Inflammatory macrophage treated with lipopolysaccharide for 1 hour (primary cell): ENCODE measurements at places on chromosomes 16 and 17.

GRCh38 chr17:81939881-81940385 lies 2.8 kb upstream of the PYCR1 start:
- DNase-seq, result no peak

DNA sequence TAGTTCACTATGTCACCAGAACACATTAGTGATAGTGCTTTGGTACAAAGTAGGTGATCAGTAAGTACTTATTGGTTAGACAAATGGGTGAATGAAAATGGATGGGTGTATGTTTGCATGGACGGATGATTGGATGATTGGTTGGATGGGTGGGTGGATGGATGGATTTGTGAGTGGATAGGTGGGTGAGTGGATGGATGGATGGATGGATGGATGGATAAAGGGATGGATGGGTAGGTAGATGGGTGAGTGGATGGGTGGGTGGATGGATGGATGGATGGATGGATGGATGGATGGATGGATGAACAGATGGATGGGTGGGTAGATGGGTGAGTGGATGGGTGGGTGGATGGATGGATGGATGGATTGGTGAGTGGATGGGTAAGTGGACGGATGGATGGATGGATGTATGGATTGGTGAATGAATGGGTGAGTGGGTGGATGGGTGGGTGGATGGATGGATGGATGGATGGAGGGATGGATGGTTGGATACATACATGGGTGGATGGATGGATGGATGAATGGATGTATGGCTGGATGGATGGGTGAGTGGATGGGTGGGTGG lies 225.3 kb upstream of the GSE1 start:
- DNase-seq, result no peak

GRCh38 chr16:48918520-48919258 lies 308.7 kb upstream of the N4BP1 start:
- no peak for DNase-seq

- DNase-seq, result peak; percentile 67
These were observed 53.8 kb downstream of the MYO18A start for GRCh38 chr17:29126268-29126930.

- no peak for DNase-seq
These were observed 123.5 kb upstream of the ZFHX3 start for GRCh38 chr16:73171380-73171779.

DNA sequence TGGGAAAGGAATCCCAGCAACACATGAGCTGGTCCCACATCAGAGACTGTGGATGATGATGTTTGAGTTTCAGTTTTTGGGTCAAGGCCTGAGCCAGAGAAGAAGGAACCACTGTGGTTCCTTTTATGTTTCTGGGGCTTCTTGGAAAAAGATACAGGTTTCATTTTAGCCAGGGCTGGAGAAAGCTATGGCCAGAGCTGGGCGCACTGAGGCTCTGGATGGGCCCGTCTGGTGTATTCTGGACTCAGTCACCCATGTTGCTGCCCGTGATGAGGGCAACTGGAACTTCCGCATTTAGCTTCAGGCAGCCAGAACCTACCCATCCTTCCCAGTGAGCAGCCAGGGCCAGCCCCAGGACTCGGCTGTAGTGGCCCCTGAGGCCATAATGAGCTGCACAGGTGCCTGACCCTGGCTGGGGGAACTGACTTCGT lies 15.0 kb upstream of the PITPNA start:
- no peak for DNase-seq

- DNase-seq, result no peak
These were observed 12.4 kb downstream of the MSLN start for GRCh38 chr16:772959-773358.

DNA sequence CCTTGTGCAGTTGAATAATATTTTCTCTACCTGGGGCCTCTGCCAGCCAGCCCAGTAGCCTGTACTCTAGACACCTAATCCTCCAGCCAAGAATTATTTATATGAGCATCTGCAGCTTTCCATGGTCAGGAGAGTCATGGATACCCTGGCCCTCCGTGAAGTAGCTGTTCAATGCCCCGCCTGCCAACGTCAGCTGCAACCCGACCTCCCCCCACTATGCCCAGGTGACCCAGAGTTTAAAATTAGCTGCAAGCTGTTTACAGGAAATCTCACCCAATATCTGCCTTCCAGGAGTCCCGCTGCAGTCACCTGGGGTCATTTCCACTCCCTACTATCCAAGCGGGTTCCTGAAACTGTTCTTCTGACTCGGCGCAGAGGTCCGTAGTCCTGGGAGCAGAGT lies 12.3 kb downstream of the SDR42E2 start:
- DNase-seq, result no peak

- peak; percentile 78 for DNase-seq
These were observed 12.3 kb upstream of the MEIOB start for GRCh38 chr16:1884155-1884760.

DNA sequence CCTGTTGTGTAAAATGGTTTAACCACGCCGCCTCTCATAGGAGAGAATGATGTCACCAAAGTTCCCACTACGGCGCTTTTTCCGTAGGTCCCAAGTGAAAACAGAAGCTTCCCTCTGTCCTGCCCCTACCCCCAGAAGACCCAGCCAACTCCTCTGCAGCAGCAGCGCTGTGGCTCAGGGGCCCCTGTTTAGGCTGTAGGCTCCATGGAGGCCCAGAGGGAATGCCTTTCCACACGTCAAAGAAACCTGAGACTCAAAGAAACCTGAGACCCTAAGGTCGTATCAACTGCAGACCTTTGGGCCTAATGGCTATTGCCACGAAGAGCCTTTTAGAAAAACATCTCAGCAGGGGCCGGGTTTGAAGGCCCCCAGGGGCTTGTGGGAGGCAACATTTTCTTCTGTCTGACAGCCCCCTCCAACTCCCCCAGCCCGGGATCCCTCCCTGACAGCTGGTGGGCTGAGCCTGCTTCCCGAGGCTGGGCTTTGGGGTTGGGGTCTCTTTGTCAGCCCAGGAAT lies 43.1 kb upstream of the MEAK7 start:
- no peak for DNase-seq

- DNase-seq, result no peak
These were observed 20.7 kb upstream of the TVP23A start for GRCh38 chr16:10839279-10839666.

- no peak for DNase-seq
These were observed 939.9 kb upstream of the SOX9 start for GRCh38 chr17:71180801-71181385.

GRCh38 chr16:5490499-5490898 lies 392.9 kb upstream of the EEF2KMT start:
- peak; percentile 52 for DNase-seq

- DNase-seq, result no peak
These were observed 8.1 kb downstream of the CTRL start for GRCh38 chr16:67923414-67924116.
